Natural killer cell (primary cell): ENCODE measurements at places on chromosomes 2 and 18. TPM values are rescaled to one million over a fixed set of nuclear protein-coding genes. Genes with fewer than 3 reads are reported as not detected.

DNA sequence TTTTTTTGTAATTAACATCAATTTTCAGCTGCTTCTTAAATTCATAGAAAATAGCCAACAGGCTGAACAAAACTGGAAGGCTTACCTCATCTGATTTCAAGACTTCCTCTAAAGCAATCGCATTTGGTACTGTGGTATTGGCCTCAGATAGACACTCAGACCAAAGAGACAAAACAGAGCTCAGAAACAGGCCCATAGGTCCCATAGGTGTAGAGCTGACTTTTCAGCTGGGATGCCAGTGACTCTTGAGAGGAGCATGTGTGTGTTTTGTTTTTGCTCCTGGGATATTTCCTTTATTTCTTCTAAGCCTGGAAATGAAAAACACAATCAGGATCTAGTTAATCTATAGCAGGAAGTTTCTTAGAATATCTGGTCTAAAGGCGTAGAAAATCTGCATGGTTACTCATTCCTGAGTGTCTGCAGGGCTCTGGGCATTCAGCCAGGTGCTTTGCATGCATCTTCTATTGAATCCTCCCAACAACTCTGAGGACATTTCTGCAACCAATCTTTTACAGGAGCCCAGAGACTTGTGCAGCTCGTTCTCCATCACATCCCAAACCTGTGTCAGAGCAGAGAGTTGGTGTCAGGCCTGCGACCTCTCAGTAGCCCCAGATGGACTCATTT is 190.8 kb downstream of the RTP5 start:
- no peaks in the 10 kb centered on the region for H3K27me3 ChIP-seq
- H3K36me3 ChIP-seq = no peaks in the 10 kb centered on the region
- no peak for DNase-seq
- no peak overlapping the region for H3K27ac ChIP-seq
- H3K4me1 ChIP-seq = no peaks in the 10 kb centered on the region

DNA sequence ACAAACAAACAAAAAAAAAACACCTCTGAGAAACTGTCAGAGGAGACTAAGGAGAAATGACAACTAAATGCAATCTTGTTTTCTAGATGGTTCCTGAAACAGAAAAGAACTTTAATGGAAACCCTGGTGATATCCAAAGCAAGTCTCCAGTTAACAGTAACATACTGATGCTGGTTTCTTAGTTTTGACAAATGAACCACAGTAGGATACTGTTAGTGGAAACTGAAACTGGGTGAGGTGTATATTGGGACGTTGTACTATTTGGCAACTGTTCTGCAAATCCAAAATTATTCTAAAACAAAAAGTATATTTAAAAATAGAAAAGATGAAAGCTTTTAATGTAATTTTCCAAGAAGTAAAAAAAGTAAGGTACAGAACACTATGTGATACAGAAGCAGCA is 11.4 kb downstream of the SESTD1 start:
- peak; percentile 14 for DNase-seq
- H3K36me3 ChIP-seq = no peaks in the 10 kb centered on the region
- no peak overlapping the region for H3K4me3 ChIP-seq
- no peak overlapping the region for H3K27ac ChIP-seq
- peaks cover 2% of the 10 kb centered on the region for H3K4me1 ChIP-seq

Gene RIT2
- total RNA-seq = not detected

DNA sequence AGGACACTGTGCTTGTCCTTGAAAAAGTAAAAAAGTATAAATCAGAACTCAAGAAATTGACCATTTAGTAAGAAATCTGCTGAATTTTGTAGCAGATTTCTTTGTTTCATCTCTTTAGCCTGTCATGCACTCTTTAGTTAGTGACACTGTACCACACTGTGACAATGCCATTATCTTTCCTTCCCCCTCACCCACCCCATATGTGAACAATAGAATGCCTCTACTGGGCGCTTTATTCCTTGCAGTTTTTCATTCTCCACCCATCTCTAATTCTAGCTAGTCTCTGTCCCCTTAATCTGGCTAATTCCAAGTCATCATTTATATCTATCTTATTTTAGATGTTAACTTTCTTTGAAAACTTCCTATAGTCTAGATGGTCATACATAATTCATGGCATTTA is 241.0 kb downstream of the LRP1B start:
- DNase-seq = no peak
- H3K36me3 ChIP-seq = no peaks in the 10 kb centered on the region
- no peak overlapping the region for H3K4me3 ChIP-seq

DNA sequence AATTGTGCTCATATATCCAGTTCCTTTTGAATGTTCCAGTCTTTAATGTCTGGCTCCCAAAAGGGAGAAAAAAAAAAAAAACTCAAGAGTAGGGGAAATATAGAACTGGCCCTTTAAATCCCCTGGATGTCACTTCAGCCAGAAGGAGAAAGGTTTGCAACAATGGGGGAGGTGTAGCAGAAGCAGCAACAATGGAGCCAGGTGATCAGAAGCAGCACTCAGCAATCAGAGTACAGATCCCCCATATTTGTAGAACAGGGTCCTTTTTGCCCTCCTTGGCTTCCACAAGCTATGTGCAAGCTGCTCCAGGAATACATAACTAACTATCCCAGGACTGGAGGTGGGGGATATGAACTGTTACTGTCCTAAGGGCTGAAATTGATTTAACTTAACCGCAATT is 25.8 kb upstream of the ZNF397 start:
- H3K36me3 ChIP-seq = no peaks in the 10 kb centered on the region
- H3K4me1 ChIP-seq = no peaks in the 10 kb centered on the region
- no peak for DNase-seq
- H3K27ac ChIP-seq = no peak overlapping the region
- H3K4me3 ChIP-seq = no peak overlapping the region
- H3K27me3 ChIP-seq = no peaks in the 10 kb centered on the region

GRCh38 chr18:31506024-31506742 is 8.2 kb downstream of the DSG2 start:
- no peak for DNase-seq
- H3K27ac ChIP-seq = no peak overlapping the region
- no peaks in the 10 kb centered on the region for H3K36me3 ChIP-seq
- H3K4me1 ChIP-seq = no peaks in the 10 kb centered on the region

- no peak for DNase-seq
- H3K36me3 ChIP-seq = no peaks in the 10 kb centered on the region
Measured at GRCh38 chr18:54338230-54338629, 19.4 kb downstream of the STARD6 start.

DNA sequence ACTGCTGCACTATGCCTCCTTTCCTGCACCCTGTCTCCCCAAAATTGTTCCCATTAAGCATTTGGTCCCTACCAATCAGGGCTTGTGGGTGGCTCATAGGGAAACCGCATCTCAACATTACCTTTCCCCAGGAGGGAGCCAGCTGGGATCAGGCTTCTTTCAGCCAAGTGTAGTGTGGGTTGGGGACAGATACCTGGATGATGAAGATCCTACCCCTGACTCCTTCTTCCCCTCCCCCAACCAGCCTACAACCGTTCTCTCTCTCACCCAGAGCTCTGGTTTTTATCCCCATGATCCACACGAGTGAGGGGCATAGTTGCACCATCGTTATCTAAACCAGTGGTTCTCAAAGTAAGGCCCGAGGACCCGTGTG is 40.0 kb downstream of the ACOXL start:
- DNase-seq = no peak
- H3K36me3 ChIP-seq = no peaks in the 10 kb centered on the region
- no peak overlapping the region for H3K4me3 ChIP-seq
- H3K4me1 ChIP-seq = no peaks in the 10 kb centered on the region
- H3K27me3 ChIP-seq = no peaks in the 10 kb centered on the region
- no peak overlapping the region for H3K27ac ChIP-seq

- no peak for DNase-seq
- H3K27me3 ChIP-seq = no peaks in the 10 kb centered on the region
- no peaks in the 10 kb centered on the region for H3K36me3 ChIP-seq
- H3K4me1 ChIP-seq = no peaks in the 10 kb centered on the region
- H3K27ac ChIP-seq = no peak overlapping the region
- H3K4me3 ChIP-seq = no peak overlapping the region
Measured at GRCh38 chr2:149463328-149464002, 124.1 kb downstream of the MMADHC start.

DNA sequence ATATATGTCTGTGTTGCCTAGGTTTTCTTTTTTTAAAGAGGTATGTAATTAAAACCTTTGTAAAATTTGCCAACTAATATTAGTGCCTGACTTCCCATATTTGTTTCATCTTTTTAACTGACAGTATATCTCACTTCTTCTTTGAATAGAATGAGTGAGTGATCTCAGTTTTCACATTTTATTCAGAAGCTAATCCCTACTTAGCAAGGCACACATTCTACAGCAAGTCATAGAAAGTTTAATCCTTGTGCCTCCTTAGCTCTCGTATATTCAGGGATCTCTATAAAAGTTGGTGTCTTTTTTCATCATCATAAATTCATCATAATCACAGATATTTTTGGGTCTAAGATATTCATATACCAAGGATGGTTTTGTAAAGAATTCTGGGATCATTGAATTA is 66.6 kb downstream of the RIF1 start:
- no peak for DNase-seq
- H3K4me3 ChIP-seq = no peak overlapping the region
- H3K27me3 ChIP-seq = no peaks in the 10 kb centered on the region
- H3K36me3 ChIP-seq = peaks cover 42% of the 10 kb centered on the region
- no peak overlapping the region for H3K27ac ChIP-seq

DNA sequence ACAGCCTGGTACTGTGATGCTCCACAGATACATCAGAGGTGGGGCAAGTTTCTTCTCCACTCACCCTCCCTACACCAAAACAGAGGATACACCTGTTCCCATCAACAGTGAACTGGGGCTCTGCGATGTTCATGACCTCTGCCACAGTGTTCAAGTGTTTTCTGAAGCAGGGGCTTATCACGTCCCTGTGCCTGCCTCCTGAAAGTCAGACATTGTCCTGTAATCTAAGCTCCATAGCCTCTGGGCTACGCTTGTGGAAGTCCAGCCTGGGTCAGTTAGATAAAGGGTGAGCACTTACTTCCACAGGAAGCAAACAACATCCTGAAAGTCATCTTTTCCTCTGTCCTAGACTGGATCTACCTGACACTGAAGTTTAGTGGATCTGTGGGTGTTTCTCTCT is 20.2 kb upstream of the MRO start:
- H3K4me1 ChIP-seq = no peaks in the 10 kb centered on the region
- H3K27ac ChIP-seq = no peak overlapping the region
- H3K36me3 ChIP-seq = no peaks in the 10 kb centered on the region
- H3K4me3 ChIP-seq = no peak overlapping the region
- H3K27me3 ChIP-seq = no peaks in the 10 kb centered on the region

Gene CXCR1
- 9.1 TPM for total RNA-seq

Gene CNDP1
- total RNA-seq = 0.57 TPM

GRCh38 chr2:235217846-235218245 is 266.0 kb downstream of the SH3BP4 start:
- H3K4me1 ChIP-seq = no peaks in the 10 kb centered on the region
- no peak overlapping the region for H3K27ac ChIP-seq
- no peak for DNase-seq
- H3K4me3 ChIP-seq = no peak overlapping the region
- H3K27me3 ChIP-seq = no peaks in the 10 kb centered on the region
- no peaks in the 10 kb centered on the region for H3K36me3 ChIP-seq

- no peak overlapping the region for H3K27ac ChIP-seq
- DNase-seq = no peak
- no peak overlapping the region for H3K4me3 ChIP-seq
- no peaks in the 10 kb centered on the region for H3K4me1 ChIP-seq
- H3K27me3 ChIP-seq = no peaks in the 10 kb centered on the region
Measured at GRCh38 chr18:38174594-38174993, 609.0 kb upstream of the CELF4 start.

Gene NMS
- total RNA-seq = not detected

DNA sequence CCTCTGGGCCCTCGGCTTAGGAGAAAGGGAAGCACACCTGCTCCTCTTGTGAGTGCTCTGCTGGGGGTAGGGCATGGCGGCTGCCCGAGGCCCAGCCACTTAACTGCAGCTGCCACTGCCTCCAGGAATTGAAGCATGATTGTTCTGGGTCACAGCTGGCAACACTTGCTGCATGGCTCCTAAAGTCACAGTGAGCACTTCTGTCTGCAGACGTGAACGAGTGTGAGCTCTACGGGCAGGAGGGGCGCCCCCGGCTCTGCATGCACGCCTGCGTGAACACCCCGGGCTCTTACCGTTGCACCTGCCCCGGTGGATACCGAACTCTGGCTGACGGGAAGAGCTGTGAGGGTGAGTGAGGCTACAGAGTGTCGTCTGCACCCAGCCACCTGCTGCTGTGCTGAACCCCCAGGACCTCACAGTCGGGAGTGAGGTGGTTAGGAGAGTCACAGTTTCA is 44.4 kb downstream of the FBLN7 start:
- peaks cover 7% of the 10 kb centered on the region for H3K4me1 ChIP-seq
- H3K27me3 ChIP-seq = peaks cover 3% of the 10 kb centered on the region
- H3K36me3 ChIP-seq = no peaks in the 10 kb centered on the region
- H3K4me3 ChIP-seq = no peak overlapping the region

DNA sequence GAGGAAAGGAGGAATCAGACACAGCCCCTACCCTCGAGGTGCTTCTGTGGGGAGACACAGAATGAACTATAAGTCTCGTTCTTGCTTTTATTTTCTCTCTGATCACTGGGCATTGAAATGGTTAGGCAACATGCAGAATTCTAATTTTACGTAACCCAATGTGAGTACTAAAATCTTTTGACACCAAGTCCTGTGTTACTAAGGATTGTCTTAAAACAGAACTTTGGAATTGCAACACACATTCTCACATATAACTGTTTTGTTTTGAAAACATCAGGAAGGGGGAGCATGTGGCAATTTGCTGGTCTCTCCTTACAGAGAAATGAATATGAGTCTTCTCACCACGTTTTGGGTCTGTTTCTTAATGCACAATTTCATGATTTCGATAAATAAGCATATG is 23.6 kb upstream of the SULT1C4 start:
- DNase-seq = no peak
- no peak overlapping the region for H3K4me3 ChIP-seq
- no peaks in the 10 kb centered on the region for H3K27me3 ChIP-seq
- H3K4me1 ChIP-seq = no peaks in the 10 kb centered on the region

- no peaks in the 10 kb centered on the region for H3K27me3 ChIP-seq
- H3K4me1 ChIP-seq = peaks cover 34% of the 10 kb centered on the region
- no peak for DNase-seq
- no peak overlapping the region for H3K27ac ChIP-seq
- H3K36me3 ChIP-seq = no peaks in the 10 kb centered on the region
Measured at GRCh38 chr2:69584127-69584889, 59.2 kb downstream of the AAK1 start.

DNA sequence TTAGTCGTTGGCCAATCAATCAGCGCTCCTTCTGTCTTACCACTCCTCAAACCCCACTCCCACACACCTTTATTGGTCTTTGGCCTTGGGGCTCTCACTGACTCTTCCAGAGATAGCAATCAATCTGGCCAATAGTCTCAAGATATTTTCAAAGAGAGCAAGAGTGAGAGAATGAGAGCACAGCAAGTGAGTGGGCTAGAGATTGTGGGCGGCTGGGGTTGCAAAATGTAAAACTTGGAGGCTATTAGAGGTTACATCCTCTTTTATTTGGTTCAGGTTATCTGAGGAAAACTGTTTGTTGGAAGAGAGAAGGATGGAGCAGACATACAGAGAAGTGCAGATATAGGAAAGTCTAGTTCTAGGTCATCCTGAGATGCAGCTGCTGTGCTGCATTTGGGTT is 32.8 kb downstream of the TACR1 start:
- no peaks in the 10 kb centered on the region for H3K27me3 ChIP-seq
- no peaks in the 10 kb centered on the region for H3K4me1 ChIP-seq
- H3K4me3 ChIP-seq = no peak overlapping the region

Gene GNAL
- total RNA-seq = 10.9 TPM

Gene REEP1
- total RNA-seq = not detected

GRCh38 chr2:130346041-130346740 is 3.5 kb downstream of the IMP4 start:
- H3K36me3 ChIP-seq = peaks cover 32% of the 10 kb centered on the region
- peaks cover 17% of the 10 kb centered on the region for H3K4me1 ChIP-seq
- H3K27ac ChIP-seq = no peak overlapping the region
- H3K27me3 ChIP-seq = no peaks in the 10 kb centered on the region

GRCh38 chr18:11043694-11044093 is 105.7 kb downstream of the PIEZO2 start:
- no peak overlapping the region for H3K27ac ChIP-seq
- no peaks in the 10 kb centered on the region for H3K36me3 ChIP-seq
- no peak for DNase-seq
- no peaks in the 10 kb centered on the region for H3K4me1 ChIP-seq
- no peak overlapping the region for H3K4me3 ChIP-seq
